ENCODE measurements at places on chromosomes 3 and 15.
A peak's percentile ranks its signal among the peaks of the same experiment; 100 is the strongest.

DNA sequence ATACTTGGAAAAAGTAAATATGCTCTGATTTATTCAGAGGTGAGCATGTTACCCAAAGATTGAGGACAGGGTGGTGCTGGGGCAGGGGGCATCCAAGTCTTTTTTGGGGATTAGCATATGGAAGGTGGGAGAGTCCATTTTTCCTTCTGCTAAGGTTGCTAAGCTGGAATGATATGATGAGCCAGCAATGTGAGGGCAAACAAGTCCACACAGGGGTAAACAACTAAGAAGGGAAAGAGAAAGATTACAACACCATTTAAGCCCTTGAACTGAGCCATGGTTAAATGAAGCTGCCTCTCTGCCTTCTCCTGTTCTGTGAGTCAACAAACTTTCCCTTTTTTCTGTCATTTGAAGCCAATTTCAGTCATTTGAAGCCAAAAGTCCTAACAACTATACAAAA, 89.0 kb downstream of the RPL22L1 start:
- DNase-seq, result no peak

GRCh38 chr3:72634128-72634527, 214.1 kb downstream of the SHQ1 start:
- DNase-seq, result no peak

DNA sequence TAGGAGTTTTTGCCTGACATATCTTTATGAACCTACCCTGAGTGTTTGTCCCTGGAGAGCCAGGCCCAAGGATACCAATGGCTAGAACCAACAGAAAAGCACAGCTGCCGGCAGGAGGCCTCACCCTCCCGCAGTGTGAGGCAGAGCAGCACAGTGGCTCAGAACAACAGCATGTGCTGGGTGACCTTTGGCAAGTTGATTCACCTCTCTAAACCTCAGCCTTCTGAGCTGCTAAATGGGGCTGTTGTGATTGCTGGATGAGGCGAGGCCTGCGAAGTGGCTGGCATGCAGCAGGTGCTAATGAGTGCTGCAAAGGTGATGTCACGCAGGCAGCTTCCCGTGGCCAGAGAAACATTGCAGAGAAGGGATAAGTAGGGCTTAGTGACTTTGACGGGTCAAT, 23.3 kb downstream of the IDH2 start:
- DNase-seq, result no peak

DNA sequence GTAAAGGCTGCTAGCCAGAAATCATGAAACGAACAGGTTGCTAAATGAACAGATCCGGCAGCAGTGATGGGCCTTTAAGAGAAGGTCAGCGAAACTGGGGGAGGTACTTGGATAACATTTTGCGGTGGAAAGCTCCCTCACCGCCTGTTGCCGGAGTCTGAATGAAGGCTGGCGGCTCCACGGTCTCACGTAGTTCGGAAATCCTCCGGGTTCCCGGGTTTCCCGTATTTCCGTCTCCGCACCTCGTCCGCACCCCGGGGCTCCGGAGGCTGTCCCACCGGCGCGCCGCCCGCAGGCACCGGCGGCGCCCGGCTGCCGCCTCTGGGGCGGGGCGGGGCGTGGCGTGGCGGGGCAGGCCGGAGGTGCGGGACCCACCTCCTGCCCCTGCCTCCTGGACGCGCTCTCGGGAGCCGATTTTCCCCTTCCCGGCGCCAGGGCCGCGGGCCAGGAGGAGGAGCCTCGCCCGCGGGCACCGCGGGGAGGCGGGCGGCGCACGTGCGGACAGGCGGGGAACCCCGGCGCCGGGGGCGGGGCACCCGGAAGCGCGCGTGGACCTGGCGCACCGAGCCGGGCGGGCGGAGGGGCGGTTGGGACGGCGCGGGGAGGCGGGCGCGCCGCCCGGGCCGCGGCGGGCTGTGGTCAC, at the start of gene ZDHHC23:
Gene ZDHHC23, plus strand, starts transcription at position 642 of the 643 bp plus-strand sequence. CDS start 790 bp downstream, outside the sequence.
- peak; percentile 87 for DNase-seq

DNA sequence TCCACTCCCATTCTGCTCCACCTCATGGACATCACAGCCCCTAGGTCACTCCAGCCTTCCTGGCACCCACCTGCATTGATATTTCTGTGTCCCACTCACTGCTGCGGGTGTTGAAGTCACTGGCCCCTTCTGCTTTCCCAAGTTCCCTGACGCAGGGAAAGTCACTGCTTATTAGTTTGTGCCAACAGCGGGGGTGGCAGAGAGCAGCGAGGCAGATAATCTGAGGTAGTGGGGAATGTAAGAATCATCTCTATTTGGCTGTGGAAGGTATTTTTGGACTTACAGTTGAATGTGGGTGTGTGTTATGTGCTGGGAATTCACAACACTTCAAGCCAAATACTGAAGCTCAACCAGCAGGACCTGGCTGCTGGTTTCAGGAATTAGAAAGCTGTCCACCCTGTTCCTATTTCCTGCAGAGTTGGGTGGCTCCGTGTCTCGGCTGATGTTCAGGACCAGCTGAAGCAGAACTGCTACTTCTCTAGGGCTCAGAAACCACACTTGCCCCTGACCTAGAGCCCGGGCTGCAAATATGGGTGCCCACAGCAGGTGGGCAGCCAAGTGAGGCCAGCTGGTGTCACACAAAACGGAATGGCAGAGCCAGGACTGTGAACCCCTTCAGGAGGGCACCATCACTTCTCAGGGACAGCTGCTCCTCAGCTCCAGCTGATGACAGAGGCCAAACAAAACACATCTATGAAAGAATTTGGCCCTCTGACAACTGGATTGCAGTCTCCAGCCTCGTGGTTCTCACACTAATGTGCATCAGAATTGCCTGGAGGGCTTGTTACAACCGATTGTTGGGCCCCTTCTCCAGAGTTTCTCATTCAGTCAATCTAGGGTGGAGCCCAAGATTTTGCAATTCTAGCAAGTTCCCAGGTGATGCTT, 57.7 kb downstream of the SEMA5B start:
- no peak for DNase-seq

DNA sequence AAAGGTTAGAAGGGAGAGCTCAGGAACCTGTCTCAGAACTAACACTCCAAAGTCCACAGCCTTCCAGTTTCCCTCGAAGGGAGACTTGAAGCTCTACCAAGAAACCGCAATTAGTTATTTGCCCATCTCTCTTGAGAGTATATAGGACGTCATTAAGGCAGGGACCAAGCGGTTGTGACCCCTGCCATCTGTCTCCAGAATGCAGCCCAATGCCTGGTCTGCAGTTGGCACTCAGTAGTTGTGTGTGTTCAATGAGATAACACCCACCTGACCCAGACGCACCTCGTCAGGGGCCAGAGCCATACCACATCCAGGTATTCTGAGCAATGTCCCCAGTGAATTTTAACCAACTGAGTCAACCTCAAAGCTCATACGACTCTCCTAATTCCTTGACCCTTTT, 251.0 kb downstream of the VPS13C start:
- no peak for DNase-seq

- no peak for DNase-seq
These were observed 53.0 kb upstream of the CORO2B start for GRCh38 chr15:68525815-68526214.
